ENCODE measurements at places on chromosomes 12 and 14.

DNA sequence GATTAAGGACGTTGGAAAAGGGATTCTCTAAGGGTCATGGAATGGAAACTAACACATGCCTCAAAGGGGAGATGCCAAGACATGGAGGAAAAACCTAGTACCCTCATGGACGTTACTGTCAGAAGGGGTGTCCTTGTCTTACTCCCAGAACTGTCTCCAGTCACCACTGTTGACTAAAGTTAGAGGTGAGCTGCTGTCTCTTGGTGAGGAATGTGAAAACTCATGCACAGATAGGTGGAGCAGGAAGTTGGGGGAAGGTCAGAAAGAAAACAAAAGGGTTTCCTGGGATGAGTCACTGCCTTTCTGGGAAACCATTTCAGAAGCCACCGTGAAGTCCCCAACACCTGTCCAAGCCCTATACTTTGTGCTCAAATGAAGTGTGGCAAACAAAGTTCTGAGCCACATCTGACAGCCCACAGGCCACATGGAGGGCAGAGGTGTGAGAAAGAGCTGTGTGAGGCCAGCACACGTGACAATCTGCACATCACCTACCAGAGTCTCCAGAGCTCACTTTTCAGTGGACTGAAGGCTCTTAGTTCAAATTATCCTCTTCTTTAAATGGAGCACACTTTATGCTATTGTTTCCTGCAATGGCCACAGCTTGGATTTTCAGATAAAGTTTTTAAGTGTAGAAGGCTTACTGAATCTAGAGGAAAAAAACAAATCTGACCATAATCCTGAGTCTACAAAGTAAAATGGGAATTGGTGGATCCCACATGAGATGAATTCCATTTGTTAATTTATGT is 92.9 kb upstream of the EGLN3 start:
- DNase-seq = no peak

- DNase-seq = no peak
Measured at GRCh38 chr12:113184098-113184899, 979 bp downstream of the DDX54 start.

GRCh38 chr12:87259391-87259790 is 769.8 kb downstream of the C12orf50 start:
- DNase-seq = no peak

GRCh38 chr12:19683178-19683927 is 244.1 kb downstream of the AEBP2 start:
- DNase-seq = peak; percentile 49

- DNase-seq = peak; percentile 13
Measured at GRCh38 chr12:15599266-15600037, 189.7 kb downstream of the EPS8 start.

GRCh38 chr14:56580221-56580711 is 668 bp downstream of the TMEM260 start:
- no peak for DNase-seq

- no peak for DNase-seq
Measured at GRCh38 chr14:67627519-67627918, 7.8 kb downstream of the ARG2 start.

DNA sequence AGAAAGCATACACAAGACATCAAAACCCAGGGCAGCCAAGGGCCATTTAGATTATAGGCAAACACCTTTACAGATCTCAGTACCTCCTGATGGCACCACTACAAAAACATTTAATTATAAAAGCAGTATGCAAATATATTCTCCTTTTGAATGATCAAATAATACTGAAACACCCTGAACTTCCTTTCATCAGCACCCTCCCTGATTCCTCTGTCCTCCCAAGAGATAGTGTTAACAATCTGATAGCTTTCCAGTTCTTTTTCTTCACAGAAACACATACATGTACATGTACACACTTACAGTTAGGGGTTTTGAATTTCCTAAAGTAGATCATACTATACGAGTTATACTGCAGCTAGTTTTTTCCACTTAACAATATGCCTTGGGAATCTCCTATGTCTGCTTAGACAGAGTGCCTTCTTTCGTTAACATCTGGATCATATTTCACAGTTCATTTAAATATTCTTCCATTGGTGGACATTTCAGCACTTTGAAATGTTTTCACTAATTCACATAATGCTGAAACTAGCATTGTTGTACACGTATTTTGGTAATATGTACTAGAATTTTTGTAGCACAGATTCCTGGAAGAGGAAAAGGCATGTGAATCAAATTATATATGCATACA is 35.2 kb downstream of the TDG start:
- no peak for DNase-seq

DNA sequence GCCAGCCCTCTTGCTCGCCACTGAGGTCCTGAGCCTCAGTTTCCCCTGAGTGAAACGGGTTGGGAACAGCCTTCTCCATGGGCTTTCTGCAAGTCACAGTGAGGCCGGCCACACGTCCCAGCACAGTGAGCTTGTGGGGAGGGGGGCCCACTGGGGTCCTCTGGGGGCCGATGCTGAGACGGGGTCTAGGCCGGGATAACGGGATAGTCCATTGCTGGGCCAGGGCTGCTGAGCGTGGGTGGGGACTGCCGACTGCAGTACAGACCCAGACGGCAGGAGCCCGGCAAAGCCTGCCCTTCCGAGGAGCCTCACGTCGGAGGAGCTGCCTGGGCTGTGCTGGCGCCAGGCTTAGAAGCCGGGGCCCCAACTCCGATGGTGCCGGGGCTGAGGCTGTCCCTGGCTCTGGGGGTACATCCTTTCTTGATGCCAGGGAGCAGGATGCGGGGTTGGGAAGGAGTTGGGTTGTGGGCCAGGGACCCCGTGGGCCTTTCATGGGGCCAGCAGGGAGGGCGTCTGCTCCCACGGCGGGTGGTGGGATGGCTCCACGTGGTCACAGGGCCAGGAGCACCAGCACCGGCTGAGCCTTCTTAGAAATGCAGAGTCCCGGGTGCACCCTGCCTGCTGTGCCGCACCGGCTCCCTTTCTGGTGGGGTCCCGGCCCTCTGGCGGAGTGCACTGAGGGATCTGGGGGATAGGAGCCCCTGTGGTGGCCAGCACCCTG is 24.2 kb downstream of the NOC4L start:
- no peak for DNase-seq

GRCh38 chr12:14366209-14367039 is 942 bp downstream of the ATF7IP start:
- DNase-seq = no peak

DNA sequence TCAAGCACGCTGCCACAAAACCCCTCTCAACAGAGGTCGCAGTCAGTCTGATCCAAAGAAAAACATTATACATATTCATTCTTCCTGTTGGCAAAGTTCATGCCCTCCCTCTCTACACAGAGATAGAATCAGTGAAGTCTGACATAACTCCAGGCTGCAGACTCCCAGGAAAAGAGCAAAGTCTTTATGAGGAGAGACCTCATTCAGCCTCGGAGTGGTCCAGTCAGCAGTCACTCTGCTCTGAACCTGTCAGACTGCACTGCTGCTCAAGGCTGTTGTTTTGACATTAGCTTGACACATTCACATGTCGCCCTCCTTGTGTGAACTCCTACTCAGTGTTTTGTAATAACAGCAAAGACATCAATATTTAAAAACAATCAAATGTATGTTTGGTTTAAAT is 241.2 kb upstream of the G2E3 start:
- no peak for DNase-seq

- no peak for DNase-seq
Measured at GRCh38 chr12:44294649-44295048, 458.8 kb downstream of the TMEM117 start.

DNA sequence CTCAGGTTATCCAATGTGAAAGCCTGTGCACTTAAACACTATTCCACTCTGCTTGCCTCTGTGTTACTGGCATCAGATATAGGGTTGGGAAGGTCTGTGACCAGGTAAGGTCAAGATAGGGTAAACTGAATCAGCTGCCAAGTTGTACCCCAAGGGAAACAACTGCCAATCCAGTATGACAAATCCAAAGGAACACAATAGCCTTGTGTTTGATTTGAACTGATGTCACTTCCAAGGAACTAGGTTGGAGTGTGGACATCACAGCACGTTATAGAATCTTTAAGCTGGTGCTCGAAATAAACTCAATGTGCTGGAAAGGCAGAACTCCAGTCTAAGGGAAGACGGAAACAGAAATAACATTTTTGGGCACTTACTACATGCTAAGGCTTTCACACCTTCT is 223.4 kb upstream of the BTG1 start:
- no peak for DNase-seq

GRCh38 chr14:74524812-74525135 is 31.2 kb downstream of the ISCA2 start:
- DNase-seq = no peak

GRCh38 chr14:91545946-91546716 is 36.0 kb upstream of the PPP4R3A start:
- no peak for DNase-seq

GRCh38 chr12:19529951-19530636 is 90.8 kb downstream of the AEBP2 start:
- DNase-seq = peak; percentile 43

DNA sequence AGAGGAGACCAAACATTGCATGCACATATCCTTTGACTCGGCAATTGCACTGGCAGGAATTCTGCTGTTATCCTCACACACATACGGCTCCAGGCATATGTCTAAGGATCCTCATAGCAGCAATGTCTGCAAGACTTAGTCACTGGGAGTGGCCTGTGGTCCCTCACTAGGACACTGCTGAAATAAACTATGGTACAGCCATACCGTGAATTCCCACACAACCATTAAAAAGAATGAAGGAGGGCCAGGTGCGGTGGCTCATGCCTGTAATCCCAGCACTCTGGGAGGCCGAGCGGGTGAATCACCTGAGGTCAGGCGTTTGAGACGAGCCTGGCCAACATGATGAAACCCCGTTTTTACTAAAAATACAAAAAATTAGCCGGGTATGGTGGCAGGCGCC is 105.1 kb downstream of the ZFP36L1 start:
- DNase-seq = peak; percentile 83

DNA sequence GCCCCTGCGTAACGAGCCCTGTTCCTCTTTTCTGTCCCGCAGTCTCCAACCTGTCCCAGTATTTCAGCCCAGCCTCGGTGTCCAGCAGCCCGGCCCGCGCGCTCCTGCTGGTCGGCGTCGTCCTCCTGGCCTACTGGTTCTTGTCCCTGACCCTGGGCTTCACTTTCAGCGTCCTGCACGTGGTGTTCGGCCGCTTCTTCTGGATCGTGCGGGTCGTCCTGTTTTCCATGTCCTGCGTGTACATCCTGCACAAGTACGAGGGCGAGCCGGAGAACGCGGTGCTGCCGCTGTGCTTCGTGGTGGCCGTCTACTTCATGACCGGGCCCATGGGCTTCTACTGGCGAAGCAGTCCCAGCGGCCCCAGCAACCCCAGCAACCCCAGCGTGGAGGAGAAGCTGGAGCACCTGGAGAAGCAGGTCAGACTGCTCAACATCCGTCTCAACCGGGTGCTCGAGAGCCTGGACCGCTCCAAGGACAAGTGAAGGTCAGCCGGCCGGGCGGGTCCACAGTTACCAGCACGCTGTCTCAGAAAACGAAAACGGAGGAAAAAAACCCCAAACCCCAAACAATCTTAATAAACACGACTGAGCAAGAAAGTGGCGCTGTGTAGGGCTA is 31.6 kb downstream of the BRI3BP start:
- no peak for DNase-seq

DNA sequence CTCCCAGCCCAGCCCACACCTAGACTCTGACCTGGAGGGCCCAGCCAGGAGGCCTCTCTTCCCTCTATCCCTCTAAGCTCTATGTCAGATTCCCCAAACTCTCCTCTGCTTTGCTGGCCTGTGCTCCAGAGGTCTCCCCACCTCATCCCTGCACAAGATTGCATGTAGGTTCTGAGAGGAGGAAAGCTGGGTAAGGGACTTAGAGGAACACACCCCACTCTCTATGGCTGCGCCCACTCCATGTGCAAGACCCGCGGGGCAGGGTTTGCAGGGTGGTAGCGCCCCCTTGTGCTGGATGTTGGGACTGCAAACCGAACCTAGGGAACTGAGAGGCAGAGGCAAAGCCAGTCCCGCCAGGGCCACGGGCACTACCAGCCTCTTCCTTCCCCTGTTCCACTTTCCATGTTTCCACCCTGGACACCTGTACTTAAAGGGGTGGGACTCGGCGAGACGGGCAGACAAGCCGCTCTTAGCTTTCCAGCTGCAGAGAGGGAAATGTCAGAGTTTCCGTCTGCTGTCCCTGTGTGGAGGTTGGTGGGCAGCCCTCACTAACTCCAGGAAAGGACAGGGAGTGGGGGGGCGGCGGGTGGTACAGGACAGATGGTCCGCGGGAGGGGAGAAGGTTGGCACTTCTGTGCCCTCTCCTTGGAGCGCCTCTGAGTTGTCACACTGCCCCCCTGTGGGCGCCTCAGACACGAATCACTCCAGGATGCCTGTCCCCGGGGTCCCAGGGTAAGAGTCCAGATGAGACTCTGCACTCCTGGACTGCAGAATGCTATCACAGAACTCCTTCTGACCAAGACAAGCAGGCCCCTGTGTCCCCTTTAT is 16.8 kb downstream of the MMP14 start:
- DNase-seq = peak; percentile 72

GRCh38 chr14:37559386-37559785 is 35.7 kb downstream of the FOXA1 start:
- no peak for DNase-seq

DNA sequence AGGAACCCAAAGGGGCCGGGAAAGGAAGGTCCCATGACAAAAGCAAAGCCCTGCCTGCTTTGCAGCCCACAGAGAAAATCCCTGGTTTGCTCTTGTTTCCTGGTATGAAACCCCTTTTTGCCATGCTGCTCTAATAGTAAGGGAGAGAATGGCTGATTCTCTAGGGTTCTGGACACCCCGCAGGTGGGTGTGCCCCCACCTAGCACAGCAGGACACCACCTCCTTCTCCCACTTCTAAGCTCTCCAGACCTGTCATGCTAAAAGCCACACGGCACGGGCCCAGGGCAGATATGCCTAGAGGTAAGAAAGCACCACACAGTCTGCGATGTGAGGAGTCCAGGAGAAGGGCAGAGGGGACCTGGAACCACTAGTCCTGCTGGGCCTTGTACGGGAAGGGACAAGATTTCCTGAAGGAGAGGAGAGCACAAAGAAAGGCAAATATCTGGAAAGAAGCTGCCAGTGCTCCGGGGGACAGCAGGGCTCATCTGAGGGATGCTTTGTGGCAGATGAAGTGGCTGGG is 113.3 kb downstream of the BCL11B start:
- no peak for DNase-seq

DNA sequence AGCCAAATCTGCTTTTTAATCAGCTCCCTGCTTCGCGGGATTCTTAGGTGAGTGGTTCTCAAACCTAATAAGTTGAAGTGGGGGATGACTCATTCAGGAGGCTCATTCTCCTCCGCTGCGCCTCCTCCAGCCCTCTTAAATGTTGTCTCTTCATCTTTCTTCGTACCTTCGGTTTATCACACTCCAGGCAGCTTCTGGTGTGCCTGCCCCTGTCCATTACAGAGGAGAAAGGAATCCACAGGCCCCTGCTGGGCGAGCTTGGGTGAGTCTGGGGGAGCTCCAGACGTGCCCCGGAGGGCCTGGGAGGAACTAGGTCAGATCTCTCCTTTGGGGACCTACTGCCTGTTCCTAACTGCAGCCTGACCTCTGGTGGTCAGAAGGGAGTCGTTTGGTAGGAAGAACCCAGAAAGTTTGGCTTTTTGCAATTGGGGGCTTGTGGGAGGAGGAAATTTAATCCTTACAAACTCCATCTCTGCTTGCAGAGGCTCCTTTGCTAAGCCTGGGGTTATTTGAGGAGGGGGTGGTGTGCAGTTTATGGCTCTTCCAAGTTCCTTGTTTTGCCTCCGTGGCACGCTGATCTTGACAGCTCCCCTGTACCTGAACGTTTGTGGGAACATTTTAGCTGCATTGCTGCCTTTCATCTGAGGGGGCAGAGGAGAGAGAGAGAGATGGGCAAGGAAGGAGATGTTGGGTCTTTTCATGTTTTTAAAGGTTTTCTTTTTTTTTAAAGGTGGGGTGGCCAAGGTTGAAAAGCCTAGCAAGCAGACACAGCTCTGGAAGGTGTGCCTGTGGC is 84.1 kb upstream of the GNG2 start:
- peak; percentile 79 for DNase-seq

- DNase-seq = no peak
Measured at GRCh38 chr12:94649349-94650142, 811 bp downstream of the TMCC3 start.
